ENCODE measurements at places on chromosomes 5 and 9.

DNA sequence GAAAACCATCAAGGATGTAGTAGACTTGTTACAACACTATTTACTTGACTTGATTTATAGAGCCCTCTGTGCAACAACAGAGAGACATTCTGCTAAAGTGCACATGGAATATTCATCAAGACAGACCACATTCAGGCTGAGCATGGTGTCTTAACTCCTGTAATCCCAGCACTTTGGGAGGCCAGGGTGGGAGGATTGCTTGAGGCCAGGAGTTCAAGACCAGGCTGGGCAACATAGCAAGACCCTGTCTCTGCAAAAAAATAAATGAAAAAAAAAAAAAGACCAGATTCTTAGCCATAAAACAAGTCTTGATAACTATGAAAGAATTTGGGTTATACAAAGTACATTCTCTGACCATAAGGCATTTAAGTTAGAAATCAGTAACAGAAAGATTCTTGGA lies 25.3 kb downstream of the DENND4C start:
- DNase-seq: no peak

DNA sequence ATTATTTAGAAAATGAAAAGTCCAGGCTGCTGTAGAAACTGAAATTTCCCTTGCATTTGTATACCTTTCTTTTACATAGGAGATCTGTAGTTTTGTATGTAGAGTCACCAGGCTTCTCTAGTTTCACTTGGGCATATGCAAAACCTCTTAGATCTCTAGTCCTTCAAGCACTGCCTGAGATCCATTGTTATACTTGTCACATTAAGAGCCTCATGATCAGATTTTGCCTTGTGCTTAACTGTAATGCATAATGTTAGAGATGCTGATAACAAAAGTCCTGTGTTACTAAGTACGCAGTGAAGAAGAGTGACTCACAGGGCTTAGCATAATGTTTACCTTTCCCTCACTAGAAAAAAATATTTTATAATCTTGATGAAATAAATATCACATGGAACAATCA lies 250.2 kb downstream of the CYLC2 start:
- no peak for DNase-seq

DNA sequence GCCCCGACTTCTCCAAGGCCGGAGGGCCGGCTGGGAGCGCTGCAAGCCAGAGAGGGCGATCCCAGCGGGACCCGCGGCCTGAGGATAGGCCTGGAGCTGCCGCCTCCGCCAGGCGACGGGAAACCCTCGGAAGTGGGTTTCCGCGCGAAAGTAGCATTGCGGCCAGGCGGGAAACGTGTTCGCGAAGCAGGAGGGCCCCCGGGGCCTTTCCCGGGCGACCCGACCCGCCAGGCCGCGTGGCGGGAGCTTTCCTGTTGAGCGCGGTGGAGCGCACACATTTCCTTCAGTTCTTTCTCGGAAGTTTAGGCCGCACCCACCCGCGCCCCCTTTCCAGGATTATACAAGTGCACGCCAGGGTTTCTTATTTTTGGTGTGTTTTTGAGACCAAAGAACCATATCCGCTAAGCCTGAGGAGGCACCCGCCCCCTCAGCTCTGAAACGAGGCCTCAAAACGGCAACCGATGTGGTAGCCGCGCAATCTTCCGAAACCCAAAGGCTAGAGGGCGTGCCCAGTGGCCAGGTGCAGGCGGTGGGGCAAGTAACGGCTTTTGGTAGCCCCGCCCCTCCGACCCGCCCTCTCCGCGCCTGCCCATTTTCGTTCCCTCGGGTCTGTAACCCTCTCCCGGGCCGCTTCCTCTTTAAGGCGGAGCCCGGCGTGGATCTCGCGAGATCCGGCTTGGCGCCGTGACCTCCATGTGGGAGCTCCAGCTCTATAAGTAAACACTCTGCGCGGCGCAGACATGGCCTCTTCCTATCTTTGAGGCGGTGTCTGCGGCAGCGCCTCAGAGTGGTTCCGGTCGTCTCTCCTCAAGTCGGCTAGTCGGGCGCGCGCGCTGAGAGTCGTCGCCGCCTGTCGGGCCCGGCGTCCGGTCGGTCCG lies at the start of gene UHRF2:
TSS of gene UHRF2 (plus strand) at position 713 of the 878 bp plus-strand sequence. CDS start 292 bp downstream, outside the sequence.
- peak; percentile 95 for DNase-seq

DNA sequence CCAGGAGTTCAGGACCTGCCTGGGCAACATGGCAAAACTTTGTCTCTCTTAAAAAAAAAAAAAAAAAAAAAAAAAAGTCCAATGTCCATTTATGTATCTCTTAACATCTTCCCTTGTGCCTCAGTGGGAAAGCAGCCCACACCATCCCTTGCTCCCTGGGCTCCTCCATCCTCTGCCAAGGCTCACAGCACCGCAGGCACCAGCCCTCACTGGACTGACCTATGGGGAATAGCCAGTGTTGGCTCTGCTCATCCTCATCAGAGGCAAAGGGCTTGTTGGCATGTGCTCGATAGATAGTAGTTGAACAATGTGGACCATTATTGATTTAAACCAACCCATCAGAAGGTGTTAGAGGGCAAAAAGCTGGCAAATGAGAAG lies 61.8 kb upstream of the LRRTM2 start:
- DNase-seq: no peak

GRCh38 chr5:139855451-139855850 lies 59.8 kb downstream of the PSD2 start:
- no peak for DNase-seq

- no peak for DNase-seq
Measured at GRCh38 chr9:134363450-134363849, 37.2 kb downstream of the RXRA start.

GRCh38 chr9:132018957-132019405 lies 60.7 kb downstream of the MED27 start:
- no peak for DNase-seq

GRCh38 chr5:54533541-54534190 lies 16.1 kb downstream of the SNX18 start:
- DNase-seq: no peak

- DNase-seq: no peak
Measured at GRCh38 chr5:66553368-66553912, 42.8 kb upstream of the MAST4 start.

DNA sequence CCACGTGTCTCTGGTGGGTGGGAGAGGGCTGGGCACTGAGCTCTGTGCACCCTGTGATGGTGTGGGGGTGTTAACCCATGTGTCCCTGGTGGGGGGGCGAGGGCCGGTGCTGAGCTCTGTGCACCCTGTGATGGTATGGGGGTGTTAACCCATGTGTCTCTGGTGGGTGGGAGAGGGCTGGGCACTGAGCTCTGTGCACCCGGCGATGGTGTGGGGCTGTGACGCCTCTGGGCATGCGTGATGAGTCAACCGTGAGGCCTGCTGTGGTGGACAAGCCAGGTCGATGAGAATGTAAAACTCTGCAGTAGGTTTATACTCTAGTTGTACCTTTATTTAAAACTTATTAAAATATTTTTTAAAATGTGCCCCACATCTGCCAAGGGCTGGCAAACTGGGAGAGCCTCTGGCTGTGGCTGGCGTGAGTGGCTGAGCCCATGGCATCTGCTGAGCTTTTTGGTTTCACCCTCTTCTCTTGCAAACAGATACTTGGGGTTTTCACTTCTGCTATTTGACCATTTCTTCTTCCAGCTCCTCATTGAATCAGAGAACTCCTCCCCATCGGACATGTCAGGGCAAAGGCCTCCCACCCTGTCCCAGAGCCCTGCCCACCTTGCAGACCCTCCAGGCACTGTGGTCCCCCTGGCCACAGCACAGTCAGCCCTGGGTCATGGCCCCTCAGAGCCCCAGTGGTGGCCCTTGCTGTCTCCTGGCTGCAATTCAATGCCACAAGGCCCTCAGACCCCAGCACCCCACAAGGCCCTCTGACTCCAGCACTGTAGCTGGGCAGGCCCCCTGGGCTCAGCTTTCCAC lies 18.5 kb upstream of the EXOC3 start:
- DNase-seq: no peak

All from germinal center (tissue), 1 donor.